NCI-H1092 (cell line): ENCODE measurements at places on chromosomes 7 and 10.

- no peak for DNase-seq
These were observed 138.1 kb downstream of the ADAM22 start for GRCh38 chr7:88071994-88072714.

- DNase-seq, result peak; percentile 18
These were observed 11.9 kb upstream of the LMOD2 start for GRCh38 chr7:123643495-123644441.

DNA sequence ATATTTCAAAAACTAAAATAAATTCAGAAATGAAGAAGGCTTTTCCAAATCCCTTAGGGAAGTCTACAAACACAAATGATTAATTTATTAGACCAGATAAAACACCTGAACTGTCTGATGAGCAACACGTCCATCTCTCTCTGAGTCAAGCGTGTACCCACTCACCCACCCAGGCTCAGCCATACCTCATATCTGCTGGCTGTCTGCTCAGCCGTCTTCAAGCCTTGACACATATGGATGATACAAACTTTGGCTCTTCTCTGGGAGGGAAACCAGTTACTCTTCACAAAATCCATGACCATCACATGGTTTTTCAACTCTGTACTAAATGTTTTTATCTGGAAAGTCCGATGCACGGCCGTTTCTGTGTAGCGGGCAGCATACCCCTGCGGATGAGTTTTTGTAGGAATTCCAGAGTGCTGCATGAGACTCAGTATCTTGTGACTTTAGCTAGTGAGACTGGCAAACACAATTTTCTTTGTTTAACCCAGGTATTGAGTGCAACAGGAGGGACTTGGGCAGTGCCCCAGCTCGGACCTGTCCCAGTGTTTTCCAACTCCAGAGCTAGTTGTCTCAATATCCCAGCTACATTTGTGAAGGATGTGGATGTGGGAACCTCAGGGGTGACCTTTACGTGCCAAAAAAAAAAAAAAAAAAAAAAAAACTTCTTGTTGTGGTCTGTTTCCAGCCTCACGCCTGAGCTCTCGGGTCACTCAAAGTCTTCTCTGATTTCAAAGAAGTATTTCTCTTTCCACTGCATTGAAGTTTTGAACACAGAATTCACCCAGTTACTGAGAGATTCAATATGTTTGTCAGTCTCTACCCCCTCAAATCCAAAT, at the start of gene C10orf90:
Gene C10orf90 (minus strand): TSS at position 638 of the 839 bp plus-strand sequence. CDS start 213 bp downstream, at position 425.
- DNase-seq, result no peak

DNA sequence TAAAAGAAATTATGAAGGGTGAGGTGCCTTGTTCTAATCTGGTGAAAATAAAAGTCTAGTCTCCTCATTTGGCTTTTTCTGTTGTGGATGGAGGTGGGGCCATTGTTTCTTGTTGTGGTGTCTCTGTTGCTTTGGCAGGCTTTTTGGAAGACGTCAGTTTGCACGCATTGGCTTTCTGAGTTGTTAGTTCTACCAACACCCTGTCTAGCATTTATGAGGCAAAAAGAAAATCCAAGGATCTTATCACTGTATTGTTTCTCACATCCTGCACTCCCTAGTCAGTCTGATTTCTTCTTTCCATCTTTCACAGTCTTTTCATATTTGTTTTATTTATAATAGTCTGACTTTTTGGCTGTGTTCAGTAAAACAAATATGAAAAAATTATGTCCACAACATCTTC, 898.3 kb downstream of the REEP3 start:
- DNase-seq, result no peak

DNA sequence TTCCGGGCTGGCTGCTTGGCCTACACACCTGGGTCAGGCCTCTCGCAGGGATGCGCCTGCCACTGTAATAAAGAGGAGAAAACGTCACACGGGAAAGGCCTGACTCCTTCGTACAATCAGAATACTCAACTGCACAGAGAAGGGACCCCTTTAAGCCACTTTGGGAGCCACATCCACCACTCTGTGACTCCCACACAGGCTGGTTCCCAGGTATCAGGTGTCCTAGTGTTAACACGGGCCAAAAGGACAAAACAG, 5.8 kb upstream of the ZNF736 start:
- DNase-seq, result no peak

- DNase-seq, result no peak
These were observed 130.3 kb upstream of the WNT16 start for GRCh38 chr7:121198502-121198901.

- DNase-seq, result no peak
These were observed 31.0 kb upstream of the BICC1 start for GRCh38 chr10:58481569-58482109.

DNA sequence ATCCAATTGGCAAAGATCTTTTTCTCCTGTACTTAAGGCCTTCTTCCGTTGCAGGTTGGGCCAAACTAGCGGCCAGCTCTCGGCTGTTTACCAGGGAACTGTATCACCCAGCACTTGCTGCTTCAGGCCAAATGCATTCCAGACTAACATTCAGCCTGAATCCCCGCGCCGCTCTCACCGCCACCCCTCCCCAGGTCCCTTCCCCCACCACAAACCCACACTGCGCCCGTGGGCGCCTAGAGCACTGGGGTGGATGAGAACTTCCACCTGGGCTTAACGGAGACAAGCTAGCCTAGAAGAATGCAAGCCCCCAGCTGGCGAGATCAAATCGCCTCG, 676 bp downstream of the TCAF1 start:
- DNase-seq, result peak; percentile 77

DNA sequence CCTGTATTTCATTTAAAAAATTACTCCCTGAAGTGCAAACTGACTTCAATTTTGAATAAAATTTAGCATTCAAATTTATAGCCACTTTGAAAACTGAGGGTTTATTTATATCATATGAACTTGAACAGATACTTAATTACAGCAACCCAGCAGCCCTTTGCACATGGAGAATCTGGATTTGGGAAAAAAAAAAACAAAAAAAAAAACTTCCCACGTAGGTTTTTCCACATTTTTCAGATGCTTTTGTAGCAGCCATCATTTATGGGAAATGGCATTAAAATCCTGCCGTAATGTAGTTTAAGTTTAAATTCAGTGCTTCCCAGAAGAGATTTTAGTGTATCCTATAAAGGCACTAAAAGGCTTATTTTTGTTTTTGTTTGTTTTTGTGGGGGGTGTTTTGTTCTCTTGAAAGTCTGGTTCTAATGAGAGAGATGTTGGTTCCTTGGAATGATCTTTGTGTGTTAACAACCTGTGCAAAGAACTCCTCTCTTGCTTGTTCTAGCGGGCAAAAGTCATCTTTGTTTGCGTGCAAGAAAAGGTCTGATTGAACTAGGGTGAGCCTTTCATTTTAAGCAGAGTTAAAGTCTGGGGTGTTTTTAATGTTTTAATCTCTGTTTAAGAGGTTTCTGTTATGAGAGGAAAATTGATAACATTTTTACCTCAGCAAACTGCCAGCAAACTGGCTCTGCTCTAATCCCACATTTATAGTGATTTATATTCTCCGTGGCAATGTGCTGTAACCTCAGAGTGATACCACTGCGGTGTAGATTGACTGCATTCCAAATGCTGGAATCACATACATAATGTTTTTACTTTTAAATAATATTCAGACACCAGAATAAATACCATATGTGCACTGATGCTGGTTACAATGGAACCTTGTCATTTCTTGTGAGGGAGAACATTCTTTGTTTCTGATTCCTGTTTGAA, 105.5 kb downstream of the WNT2 start:
- DNase-seq, result no peak
